ENCODE measurements at places on chromosomes 16 and 17.
A peak's percentile ranks its signal among the peaks of the same experiment; 100 is the strongest.

- DNase-seq: no peak
- H3K27me3 ChIP-seq: no peaks in the 10 kb centered on the region
- no peak overlapping the region for H3K4me3 ChIP-seq
- no peaks in the 10 kb centered on the region for H3K36me3 ChIP-seq
- no peak overlapping the region for H3K27ac ChIP-seq
Observed at GRCh38 chr17:63249256-63250004, 196.7 kb downstream of the CYB561 start.

DNA sequence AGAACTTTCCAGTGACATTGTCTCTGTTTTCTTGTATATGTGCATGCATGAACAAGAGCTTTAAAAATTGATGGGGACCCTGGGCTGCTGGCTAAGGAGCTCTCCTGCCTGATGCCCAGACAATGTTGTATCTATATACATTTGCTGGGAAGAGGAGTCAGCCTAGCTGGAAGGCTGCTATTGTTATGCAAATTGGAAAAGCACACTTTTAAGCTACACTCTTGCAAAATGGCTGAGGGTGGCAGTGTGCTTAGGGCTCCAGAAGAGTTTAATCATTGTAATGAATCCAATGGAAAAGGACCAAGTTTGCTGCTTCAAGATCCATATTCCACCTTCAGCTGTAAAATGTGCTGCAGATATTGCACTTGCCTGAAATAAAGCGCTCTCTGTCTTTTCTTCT, 171.8 kb downstream of the PRKCA start:
- peak overlapping the region; percentile 54 for H3K27ac ChIP-seq
- no peaks in the 10 kb centered on the region for H3K27me3 ChIP-seq

DNA sequence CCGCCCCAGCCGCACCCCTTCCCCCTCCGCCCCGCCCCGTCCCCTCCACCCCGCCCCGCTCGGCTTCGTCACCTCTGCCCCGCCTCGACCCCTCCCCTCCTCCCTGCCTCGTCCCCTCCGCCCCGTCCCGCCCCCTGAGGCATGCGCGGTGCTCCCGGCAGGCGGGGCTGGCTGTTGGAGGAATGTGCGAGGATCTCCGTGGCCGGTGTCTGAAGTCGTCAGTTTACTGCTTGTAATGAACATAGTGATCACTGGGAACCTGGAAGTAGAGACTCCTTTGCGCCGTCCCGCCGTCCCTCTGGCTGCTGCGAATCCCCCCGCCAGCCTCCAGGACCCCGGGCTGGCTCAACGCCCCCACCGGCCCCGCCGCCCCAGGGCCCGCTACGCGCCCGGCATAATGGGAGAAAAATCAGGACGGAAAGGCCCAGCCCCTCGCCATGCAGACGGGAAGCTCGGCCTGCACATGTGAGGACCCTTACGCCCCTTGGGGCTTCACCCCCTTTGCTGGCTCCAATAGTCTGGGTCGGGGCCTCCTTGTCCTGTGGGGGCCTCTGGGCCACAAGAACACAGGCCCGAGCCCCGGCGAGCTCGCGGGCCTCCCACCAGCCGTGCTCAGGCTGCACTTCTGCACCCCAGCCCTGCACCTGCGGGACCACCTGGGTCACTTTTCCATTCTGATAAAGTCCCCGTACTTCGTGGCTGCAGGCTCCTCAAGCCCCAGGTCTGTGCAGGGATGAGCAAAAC, 743.1 kb downstream of the KCNJ18 start:
- no peak for DNase-seq
- no peak overlapping the region for H3K4me3 ChIP-seq
- H3K27me3 ChIP-seq: no peaks in the 10 kb centered on the region
- no peaks in the 10 kb centered on the region for H3K36me3 ChIP-seq
- no peaks in the 10 kb centered on the region for H3K4me1 ChIP-seq

GRCh38 chr16:85182774-85183173, 70.5 kb upstream of the CIBAR2 start:
- no peaks in the 10 kb centered on the region for H3K27me3 ChIP-seq
- H3K27ac ChIP-seq: no peak overlapping the region
- H3K4me1 ChIP-seq: no peaks in the 10 kb centered on the region
- no peak overlapping the region for H3K4me3 ChIP-seq

- H3K4me1 ChIP-seq: no peaks in the 10 kb centered on the region
- no peaks in the 10 kb centered on the region for H3K36me3 ChIP-seq
- peak; percentile 56 for DNase-seq
- H3K27ac ChIP-seq: no peak overlapping the region
- no peaks in the 10 kb centered on the region for H3K27me3 ChIP-seq
Observed at GRCh38 chr16:80084614-80085013, 456.2 kb upstream of the DYNLRB2 start.

DNA sequence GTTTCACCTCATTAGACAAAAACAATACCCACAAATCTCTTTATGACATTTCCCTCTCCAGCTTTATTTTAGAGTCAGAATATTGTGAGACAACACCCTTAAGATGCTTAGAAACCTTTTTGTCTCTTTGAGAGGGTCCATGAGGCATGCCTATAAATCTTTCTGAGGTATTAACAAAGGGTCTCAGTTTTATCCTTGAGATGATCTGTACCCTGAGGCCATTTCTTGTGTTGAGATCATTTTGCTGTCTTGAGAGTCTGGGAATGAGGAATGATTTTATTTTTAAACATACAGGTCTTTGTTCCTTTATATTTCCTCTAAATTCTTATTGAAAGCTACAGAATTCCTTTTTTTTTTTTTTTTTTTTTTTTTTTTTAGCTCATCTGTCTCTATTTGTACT, 179.7 kb upstream of the HS3ST4 start:
- H3K4me3 ChIP-seq: no peak overlapping the region
- no peak for DNase-seq
- no peak overlapping the region for H3K27ac ChIP-seq

GRCh38 chr17:12549499-12550041, 116.1 kb upstream of the MYOCD start:
- H3K4me1 ChIP-seq: no peaks in the 10 kb centered on the region
- no peaks in the 10 kb centered on the region for H3K27me3 ChIP-seq
- H3K4me3 ChIP-seq: no peak overlapping the region
- no peaks in the 10 kb centered on the region for H3K36me3 ChIP-seq
- H3K27ac ChIP-seq: no peak overlapping the region
- DNase-seq: no peak

DNA sequence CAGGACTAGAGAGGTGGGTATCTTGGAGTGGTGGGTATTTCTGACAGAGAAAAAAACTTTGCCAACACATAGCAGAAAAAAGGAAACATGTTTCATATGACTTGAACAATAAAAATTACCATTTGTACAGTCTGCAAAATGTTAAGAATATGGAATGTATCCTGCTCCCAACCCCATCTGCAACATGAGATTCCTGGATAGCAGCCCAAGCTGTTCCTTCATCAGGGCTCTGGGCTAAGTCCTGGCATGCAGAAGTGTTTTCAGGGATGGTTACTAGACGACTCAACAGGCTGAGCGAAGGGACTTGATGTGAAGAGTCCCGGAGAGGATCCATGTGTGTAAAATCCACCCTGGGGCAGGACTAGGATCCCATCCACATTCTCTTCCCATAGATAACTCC, 121.0 kb upstream of the IRX3 start:
- DNase-seq: no peak
- H3K27me3 ChIP-seq: no peaks in the 10 kb centered on the region
- peaks cover 3% of the 10 kb centered on the region for H3K4me1 ChIP-seq
- no peak overlapping the region for H3K4me3 ChIP-seq
- H3K27ac ChIP-seq: no peak overlapping the region
- H3K36me3 ChIP-seq: no peaks in the 10 kb centered on the region

- H3K4me3 ChIP-seq: peak overlapping the region; percentile 33
- no peaks in the 10 kb centered on the region for H3K36me3 ChIP-seq
- H3K4me1 ChIP-seq: no peaks in the 10 kb centered on the region
- H3K27me3 ChIP-seq: no peaks in the 10 kb centered on the region
- no peak for DNase-seq
Observed at GRCh38 chr17:68011199-68011665, 15.0 kb upstream of the C17orf58 start.

- no peak for DNase-seq
- H3K27me3 ChIP-seq: peaks cover 3% of the 10 kb centered on the region
- no peak overlapping the region for H3K4me3 ChIP-seq
- no peaks in the 10 kb centered on the region for H3K36me3 ChIP-seq
- H3K27ac ChIP-seq: no peak overlapping the region
Observed at GRCh38 chr16:8583732-8584131, 6.6 kb downstream of the TMEM114 start.

GRCh38 chr16:80541306-80541694, 507 bp downstream of the DYNLRB2 start:
- peaks cover 10% of the 10 kb centered on the region for H3K27me3 ChIP-seq
- no peak overlapping the region for H3K27ac ChIP-seq
- no peaks in the 10 kb centered on the region for H3K4me1 ChIP-seq
- DNase-seq: no peak
